ENCODE measurements at places on chromosomes 6 and 20.

DNA sequence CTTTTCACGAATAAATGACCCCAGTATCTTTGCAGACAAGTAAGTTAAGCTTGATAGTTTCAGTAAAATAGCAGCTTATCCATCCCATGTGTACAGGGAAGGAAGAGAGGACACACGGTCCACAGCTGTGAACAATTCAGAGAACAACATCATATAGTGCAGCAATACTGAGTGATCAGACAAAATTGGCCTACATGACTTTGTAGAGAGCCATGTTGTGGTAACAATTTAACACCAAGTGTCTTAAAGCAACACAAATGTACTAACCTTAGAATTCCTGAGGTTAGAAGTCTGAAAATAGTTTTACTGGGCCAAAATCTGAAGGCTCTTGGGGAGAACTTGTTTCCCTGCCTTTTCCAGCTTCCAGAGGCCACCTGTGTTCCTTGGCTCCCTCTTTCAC, 12.5 kb downstream of the FAM184A start:
- DNase-seq: no peak

GRCh38 chr6:2244261-2245102, 923 bp downstream of the GMDS start:
- DNase-seq: peak; percentile 3

DNA sequence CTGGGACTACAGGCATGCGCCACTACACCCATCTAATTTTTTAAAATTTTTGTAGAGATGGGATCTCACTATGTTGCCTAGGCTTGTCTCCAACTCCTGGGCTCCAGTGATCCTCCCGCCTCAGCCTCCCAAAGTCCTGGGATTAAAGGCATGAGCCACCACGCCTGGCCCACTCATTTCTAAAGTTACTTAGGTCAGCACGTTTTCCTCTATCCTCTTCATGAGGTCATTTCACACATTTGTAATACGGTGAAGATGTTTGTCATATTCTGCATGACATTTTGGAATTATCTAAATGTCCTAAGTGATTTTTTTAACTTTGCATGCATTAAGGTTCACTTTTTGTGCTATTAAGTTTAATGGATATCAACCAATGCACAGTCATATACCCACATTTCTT, 11.9 kb upstream of the SOX12 start:
- DNase-seq: no peak

DNA sequence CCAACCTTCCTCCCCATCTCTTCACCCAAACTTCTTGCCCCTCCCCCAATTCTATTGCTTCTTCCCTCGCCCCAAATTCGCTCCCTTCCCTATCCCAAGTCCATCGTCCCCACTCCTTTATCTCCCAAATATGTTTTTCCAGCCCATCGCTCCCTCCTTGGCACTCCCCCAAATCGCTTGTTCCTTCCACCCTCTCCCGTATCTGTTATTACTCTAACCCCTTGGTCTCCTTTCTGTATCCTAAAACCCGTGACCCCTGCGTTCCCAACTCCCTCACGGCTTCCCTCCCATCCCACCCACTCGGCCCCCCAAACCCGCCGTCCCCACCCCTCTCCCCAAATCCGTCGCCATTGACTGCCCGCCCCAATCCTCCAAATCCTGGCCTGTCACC, 584 bp downstream of the MTCH1 start:
- DNase-seq: no peak

- no peak for DNase-seq
Observed at GRCh38 chr6:1027795-1028569, 283.9 kb upstream of the FOXQ1 start.

DNA sequence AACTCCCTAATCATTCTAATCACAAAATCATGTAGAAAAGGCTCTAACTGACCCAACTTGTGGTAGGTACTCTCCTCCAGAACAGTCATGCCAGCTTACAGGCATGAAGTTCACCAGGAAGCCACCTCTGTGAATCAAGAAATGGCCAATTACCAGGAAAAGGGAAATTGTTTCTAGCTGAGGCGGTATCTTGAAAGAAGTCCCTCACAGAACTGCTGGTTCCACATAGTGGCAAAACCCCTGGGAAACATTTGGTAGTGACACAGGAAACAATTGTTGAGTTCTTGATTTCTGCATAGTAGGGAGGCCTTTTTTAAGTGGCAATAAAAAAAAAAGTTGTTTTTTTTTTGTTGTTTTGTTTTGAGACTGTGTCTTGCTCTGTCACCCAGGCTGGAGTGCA, 3.4 kb upstream of the ZHX3 start:
- no peak for DNase-seq

DNA sequence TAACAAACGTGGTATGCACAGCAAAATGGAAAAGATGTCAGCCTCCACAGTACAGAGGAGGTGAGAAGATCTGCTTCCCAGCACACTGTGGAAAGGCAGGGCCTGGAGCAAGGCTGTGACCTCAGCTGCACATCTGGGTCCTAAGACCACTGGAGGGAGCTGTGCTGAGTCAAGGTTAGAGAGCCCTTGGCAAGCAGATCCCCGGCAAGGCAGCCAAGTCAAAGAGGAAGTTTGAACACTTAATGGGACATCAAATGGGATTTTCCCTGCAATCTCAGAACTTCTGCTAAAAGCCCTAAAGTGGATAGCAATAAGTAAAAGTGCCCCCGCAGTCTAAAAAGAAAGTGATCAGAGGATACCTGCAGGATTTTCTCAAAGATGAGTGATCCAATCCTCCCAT, 39.5 kb downstream of the UNC5CL start:
- DNase-seq: peak; percentile 15

GRCh38 chr20:24148372-24148771, 159.8 kb upstream of the GGTLC1 start:
- DNase-seq: no peak

DNA sequence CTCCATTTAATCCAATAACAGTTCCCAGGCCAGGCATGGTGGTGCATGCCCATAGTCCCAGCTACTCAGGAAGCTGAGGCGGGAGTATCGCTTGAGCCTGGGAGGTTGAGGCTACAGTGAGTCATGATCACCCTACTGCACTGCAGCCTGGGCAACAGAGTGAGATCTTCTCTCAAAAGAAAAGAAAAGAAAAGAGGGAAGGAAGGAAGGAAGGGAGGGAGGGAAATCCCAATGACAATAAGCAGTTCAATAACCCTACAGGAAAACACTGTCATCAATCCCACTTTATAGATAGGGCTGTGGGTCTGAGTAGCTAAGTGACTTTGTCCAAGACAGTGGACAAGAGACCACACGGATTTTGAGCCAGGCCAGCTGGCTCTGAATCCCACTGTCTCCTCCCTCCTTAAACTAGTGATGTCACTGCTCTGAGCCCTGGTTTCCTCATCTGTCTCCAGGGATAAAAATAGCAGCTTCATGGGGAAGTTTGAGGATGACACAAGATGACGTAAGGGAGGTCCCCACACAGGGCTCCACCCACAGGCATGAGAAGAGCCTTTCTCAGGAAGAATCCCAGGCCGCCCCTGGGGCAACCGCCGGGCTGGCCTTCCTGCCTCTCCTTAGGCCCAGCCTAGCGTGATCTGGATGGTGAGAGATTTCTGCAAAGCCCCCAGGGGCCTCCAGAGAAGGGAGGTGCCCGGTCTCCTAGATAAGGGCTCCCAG, 7.2 kb upstream of the TRIB3 start:
- DNase-seq: peak; percentile 86

DNA sequence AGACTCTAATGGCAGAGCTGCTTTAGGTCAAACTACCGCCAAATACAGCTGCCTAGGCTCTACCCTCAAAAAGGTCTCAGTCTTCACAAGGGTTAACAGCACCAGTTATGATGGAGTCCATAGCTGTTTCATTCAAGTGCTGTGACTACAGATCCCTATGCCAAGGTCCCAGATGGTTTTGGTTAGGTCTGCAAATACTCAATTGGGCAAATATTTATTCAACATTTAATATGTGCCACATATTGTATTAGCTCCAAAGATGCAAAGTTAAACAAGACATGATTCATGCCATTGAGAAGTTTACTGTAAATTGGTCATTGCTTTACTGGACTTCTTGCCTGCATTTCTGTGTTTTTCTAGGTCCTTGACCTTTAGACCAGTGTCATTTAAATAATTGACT, 55.8 kb upstream of the TFAP2D start:
- no peak for DNase-seq

DNA sequence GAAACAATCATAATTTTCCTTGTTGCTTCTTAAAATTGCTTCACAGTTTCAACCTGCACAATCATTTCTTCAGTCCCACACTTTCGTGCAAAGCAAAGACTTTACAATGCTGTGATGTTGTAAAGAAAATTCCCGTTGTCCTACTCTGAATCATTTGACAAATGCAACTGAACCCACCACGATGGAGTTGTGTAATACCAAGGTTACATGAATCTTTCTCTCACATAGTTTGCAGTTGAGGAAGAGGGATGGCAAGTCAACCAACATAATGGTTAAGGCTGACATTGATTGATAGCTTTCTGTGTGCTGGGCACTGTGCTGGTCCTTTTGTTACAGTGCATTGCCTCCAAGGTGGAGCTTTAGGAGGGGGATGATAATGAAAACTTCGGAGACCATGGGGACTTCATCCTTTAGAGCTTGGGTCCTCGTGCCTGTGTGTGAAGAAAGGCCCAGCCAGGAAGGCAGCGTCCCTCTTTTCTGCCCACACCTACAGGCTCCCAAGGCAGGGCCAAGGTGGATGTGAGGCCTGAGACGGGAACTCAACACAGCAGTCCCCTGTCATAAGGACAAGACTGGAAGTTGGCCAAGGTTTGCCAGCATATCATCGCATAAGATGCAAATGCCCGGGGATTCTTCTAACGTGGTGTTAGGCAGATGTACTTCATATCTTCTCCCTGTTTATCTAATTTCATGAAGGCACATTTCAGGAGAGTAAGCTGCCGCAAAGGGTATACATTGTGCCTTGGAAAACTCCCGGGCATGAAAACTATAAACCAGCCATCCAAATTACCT, 96.9 kb downstream of the LY86 start:
- no peak for DNase-seq

- DNase-seq: peak; percentile 86
Observed at GRCh38 chr6:56230976-56231566, 16.3 kb downstream of the COL21A1 start.

DNA sequence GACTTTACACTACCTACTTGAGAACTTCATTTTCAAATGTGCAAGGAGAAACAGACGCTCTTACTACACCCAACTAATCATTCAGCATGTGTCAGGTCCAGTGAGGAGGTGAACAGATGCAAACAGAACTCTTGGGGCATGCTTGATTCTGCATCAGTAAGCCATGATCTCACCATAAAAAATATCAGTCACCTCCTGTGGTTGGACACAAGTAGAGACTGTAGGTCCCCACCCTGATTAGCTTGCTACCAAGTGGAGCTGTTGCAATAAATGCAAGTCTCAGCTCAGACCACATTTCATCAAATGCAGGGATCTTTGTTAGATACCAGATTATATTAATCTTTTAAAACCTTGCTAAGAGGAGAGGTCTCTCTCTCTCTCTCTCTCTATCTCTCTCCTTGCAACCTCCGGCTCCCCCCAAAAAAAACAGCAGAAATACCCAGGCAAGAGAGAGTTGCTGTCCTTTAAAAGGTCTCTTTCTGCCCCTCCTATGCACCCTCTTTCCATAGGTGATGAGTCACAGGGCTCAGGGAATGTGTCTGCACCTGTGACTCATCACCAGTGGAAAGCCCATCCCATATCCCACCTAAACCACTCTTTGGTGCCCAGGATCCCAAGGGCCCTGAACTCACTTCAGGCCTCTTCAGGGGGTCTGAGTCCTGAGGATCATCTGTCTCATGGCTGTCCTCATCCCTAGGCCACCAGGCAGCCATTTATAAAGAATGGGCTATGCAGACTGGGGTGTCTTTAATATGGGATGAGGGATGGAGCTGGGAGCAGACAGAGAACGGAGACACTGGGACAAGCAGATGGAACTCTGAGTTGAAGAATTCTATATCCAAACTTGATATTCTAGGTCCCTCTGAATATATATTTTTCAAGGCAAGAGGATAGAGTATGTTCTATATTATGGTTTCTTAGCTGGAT, 154.5 kb downstream of the QRSL1 start:
- no peak for DNase-seq

DNA sequence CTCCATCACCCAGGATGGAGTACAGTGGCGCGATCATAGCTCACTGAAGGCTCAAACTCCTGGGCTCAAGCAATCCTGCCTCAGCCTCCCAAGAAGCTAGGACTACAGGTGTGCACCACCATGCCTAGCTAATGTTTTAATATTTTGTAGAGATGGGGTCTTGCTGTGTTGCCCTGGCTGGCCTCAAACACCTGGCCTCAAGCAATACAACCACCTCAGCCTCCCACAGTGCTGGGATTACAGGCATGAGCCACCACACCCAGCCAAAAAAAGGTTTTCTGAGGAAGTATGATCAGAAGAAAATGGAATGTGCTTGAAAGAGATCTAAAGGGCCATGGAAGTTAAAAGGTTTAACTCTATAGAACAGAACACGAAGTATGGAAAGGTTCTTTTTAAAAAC, 8.7 kb downstream of the RBBP9 start:
- no peak for DNase-seq
